Cardiac fibroblast (primary cell): ENCODE measurements at places on chromosomes 16 and 17.

GRCh38 chr17:13073018-13073417, 55.2 kb upstream of the ELAC2 start:
- DNase-seq: no peak

DNA sequence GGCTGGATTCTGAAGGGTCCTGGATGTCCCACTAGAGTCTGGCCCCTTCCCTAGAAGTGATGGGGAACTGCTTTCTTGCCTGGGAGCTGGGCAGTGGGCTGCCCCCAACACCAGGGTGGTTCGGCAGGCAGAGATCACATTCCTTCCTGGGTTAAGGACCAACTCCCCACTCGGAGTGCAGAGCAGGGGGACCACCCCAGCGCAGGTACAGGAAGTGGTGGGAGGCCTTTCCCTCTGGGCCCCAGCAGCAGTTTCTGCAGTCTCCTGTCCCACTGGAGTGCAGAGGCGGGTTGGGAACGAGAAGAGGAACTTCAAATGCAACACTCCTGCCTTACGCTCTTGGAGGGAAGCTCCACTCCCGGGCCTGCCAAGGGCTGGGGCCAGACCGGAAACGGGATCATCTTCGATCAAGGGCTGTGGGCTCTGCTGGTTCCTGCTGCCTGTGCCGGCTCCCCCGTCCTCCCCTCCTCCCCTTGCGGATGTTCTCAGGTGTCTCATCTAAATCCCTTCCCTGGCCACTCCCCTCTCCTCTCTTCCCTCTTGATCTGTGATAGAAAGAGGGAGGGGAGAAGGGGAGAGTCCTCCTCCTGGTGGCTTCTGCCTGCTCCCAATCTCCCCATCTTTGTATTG, 9.0 kb upstream of the NGFR start:
- no peak for DNase-seq

DNA sequence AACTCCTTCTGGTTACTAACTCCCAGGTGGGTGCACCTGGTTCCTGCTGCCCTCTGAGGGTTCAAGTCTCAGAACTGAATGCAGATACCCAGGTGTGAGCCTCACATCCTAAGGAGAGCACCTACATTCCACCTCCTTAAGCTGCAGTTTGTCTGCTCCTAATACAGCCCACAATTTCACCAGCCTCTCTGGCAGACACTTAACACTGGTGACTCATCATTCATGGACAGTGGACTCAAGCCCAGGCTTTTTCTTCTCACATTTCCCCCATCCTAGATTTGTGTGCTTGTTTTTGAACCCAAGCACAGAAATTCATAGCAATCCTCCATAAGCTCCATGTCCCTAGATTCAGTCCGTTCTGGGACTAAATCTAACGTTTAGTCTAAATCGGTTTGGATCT, 7.0 kb upstream of the MAF start:
- peak; percentile 42 for DNase-seq

- no peak for DNase-seq
Measured at GRCh38 chr16:85225721-85226120, 113.4 kb upstream of the CIBAR2 start.

DNA sequence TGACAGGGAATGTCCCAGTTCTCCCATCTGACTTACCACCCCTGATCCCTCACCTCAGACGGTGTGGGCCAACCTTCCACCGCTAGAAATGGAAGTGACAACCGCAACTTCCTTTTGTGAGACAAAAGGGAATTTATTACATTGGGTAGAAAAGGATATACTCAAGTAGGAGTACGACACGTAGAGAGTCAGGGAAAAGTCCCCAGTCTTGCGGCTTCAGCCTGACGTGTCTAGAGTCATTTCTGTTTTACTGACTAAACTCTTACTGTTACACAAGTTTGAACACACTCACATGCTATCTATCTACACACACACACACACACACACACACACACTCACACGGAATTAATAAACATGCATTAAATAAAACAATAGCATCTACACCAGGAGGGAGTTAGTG, 178.9 kb downstream of the COPRS start:
- no peak for DNase-seq

DNA sequence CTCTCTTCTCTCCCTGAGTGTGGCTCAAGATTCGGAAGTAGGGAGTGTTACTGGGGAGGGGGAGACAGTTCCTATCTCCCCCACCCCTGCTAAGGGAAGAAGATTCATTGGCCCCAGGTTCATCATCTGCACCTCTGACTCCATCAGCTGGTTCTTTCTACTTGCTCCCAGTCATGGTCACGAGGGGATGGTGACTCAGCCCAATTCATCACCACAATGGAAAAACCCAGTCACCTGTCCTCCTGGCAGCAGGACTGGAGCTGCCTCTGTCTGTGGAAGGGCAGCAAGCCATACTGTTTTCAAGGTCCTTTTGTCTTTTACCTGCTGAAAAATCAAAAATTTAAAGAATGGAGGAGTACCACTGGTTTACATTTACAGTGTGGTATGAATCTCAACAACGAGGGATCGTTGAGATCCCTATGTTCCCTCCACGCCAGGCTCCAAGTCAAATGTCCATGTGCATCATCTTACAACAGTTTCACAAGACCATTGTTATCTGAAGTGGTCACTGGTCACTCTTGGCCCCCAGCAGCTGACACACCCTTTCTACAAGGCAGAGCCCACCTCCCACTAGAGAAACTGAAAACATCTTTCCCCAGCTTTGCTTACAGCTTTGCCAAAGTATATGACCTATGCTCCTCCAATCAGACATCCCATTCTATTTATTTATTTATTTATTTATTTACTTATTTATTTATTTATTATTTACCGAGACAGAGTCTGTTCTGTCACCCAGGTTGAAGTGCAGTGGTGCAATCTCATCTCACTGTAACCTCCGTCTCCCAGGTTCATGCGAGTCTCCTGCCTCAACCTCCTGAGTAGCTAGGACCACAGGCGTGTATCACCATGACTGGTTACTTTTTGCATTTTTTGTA, 40.4 kb upstream of the NDRG4 start:
- DNase-seq: peak; percentile 41

DNA sequence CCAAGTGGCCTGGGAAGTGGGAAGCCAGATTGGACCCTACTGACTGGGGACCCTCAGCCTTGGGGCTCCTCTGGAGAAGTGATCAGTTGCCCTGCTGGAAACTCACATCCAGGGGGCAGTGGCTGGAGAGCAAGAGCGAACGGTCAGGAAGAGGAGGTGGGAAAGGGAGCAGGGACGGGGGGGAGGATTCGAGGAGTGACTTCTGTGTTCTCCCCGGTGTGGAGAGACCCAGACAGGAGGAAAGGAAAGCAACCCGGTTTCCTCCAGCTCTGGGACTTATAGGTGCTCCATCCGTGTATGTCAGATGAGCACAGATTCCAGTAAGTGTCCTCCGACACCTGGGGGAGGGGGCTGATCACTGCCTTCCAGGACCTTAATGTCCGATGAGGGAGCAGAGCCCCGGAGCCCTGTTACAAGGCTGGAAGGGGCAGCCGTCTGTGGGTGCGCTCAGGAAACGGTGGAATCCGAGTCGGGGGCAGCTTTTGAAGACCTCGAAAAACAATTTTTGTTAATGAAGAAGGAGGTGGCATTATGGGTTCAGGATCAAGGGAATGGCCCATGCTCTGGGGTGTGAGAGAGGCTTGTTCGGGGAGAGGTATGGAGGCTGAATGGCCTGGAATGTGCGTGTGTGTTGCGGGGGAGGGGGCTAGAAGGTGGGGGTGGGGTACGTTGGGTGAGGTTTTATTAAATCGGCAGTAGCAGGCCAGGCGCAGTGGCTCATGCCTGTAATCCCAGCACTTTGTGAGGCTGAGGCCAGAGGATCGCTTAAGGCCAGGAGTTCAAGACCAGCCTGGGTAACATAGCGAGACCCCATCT, 34.8 kb upstream of the NDRG4 start:
- DNase-seq: no peak

DNA sequence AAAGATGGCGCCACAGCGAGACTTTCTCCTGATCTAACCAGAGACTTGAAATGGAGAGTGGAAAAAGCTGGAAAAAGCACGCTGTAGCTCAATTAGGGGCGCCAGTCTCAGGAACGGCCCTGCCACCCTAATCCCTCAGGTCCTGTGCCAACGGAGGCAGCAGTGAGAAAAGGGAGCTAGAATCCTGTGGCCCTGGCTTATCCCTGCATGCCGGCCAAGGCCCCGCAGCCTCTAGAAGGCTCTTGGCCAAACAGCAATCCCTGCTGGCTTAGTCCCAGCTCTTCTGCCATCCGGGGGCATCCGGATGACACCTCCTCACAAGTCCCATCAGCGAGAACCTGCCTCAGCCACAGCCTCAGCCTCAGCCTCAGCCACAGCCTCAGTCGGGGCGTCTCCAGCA, 69.8 kb downstream of the MRM3 start:
- DNase-seq: no peak
